ENCODE measurements at places on chromosomes 12 and 14. TPM values are rescaled to one million over a fixed set of nuclear protein-coding genes. Genes with fewer than 3 reads are reported as not detected.

GRCh38 chr12:9810671-9811070 lies 16.6 kb upstream of the KLRF1 start:
- no peaks in the 10 kb centered on the region for H3K4me1 ChIP-seq
- no peak overlapping the region for H3K4me3 ChIP-seq
- no peaks in the 10 kb centered on the region for H3K36me3 ChIP-seq
- H3K27me3 ChIP-seq, result no peaks in the 10 kb centered on the region

DNA sequence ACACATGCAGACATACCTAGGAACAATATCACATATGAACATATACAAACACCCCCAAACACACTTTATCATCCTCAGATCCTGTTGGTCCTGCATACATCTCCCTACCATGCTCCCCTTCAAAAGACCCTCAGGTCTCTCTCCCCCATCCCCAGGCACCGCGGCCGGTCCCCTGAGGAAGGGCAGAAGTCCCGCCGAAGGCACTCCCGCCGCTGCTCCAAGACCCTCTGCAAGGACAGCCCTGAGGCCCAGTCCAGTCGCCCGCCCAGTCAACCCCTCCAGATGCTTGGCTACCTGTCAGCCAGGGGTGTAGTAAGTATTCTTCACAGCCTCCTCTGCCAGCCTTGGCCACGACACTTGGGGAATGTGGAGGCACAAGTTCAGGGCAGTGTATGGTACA lies 48.2 kb upstream of the HSPB8 start:
- no peaks in the 10 kb centered on the region for H3K36me3 ChIP-seq
- H3K4me1 ChIP-seq, result no peaks in the 10 kb centered on the region
- no peaks in the 10 kb centered on the region for H3K27me3 ChIP-seq
- no peak overlapping the region for H3K27ac ChIP-seq

ZDHHC22 gene
- not detected for polyA plus RNA-seq

ADCK1 gene
- polyA plus RNA-seq, result 8.8 TPM

DNA sequence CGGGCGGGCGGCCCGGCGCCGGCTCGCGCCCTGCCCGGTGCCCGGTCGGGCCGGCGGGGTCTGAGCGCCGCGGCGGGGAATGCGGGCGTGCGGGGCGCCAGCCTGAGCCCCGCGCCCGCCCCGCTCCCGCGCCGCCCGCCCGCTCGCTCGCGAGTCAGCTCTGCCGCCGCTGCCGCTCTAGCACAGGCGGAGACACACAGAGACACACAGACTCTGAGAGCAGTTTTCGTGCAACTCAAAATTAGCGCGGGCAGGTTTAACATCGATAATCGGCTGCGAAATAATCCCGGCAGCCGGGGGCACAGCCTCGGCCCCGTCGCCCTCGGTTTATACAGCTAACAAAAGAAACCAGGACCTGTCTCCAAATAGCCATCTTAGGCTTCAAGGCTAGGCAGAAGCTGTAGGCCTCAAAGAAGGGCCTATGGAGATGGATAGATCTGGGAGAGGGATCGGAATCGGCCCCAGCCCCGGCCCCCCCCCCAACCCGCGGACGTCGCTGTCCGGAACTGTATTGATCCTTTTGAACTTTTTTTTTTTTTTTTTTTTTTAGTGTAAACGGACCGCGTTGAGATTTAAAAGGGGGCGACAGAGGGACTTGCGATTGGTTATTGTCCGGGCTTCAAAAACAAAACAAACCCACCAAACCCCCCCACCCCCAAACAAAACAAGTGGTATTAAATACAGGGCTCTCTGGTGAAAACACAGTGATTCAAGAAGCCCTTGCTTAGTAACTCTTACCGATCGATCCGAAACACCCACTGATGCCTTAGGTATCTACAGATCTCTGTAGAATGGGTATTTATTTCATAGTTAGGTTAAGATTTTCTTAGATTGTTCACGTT lies 1.1 kb downstream of the ARID2 start:
- H3K4me1 ChIP-seq, result peaks cover 24% of the 10 kb centered on the region
- no peaks in the 10 kb centered on the region for H3K27me3 ChIP-seq
- H3K36me3 ChIP-seq, result no peaks in the 10 kb centered on the region
- peak overlapping the region; percentile 96 for H3K27ac ChIP-seq
- DNase-seq, result peak; percentile 65

DNA sequence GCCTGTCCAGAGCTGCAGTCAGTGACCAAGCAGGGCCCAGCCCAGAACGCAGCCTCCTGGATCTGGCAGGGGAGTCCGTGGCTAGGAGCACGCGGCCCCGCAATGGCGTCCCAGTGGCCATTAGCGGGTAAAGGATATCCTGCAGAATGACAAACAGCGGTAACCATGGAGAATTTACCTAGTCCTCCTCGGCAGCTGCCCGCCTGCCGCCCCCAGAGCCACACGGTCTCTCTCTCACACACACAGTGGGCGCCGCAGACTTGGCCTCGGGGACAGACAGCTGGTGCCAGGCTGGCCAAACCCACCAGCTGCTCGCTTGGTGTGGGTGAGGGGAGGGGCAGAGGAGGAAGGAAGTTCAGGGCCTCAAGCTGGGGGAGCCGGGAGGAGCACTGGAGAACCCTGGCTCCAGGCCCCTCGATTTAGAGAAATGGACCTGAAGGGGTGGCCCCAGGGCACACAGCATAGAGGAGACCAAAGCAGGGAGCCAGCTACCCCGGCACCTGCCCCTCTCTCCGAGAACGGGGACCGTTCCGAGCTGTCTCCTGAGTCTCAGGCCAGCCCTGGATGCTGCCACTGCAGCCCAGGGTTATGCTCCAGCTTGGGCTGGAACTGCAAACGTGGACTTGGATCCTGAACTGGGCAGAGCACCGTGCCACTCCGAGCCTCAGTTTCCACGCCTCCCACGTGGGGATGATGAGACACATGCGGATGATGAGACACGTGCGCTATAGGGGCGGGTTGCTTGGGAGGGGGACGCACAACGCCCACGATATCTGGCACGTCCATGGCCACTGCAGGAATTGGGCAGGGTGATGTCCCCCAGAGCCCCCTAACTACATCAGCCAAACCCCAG lies 3.4 kb downstream of the CDK2AP1 start:
- H3K4me1 ChIP-seq, result peaks cover 12% of the 10 kb centered on the region
- no peak overlapping the region for H3K27ac ChIP-seq
- no peak for DNase-seq
- no peak overlapping the region for H3K4me3 ChIP-seq
- no peaks in the 10 kb centered on the region for H3K27me3 ChIP-seq

GRCh38 chr14:51454351-51454750 lies 197.4 kb upstream of the FRMD6 start:
- DNase-seq, result no peak
- H3K27me3 ChIP-seq, result no peaks in the 10 kb centered on the region

PLEKHD1 gene
- polyA plus RNA-seq, result 0.23 TPM
